ENCODE measurements at places on chromosomes 7 and 10.

DNA sequence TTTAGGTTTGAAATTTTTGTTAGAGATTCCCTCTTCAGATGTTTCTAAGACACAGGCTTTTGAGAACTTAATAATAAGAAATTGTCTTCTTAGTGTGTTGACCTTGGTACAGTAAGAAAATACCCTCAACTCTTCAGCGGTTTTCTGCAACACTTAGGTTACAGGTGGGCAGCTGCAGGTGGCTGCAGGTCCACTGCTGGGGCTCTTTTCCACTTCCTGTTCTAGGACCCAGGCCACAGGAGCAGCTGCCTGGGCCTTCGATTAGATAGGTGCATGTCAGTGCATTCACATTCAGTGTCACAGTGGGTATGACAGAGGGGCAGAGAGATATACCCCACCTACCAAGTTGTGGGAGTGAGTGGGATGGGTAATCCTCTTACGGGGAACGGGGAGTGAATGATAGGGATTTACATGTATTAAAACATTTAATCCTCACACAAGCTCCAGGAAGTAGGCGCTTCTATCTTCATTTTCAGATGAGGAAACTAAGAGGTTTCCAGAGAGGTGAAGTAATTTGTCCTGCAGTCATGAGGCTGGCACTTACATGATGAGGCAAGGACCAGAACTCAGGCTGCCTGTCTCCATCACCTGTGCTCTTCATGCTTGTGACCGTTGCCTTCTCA lies 20.2 kb upstream of the SUV39H2 start:
- no peak for DNase-seq

DNA sequence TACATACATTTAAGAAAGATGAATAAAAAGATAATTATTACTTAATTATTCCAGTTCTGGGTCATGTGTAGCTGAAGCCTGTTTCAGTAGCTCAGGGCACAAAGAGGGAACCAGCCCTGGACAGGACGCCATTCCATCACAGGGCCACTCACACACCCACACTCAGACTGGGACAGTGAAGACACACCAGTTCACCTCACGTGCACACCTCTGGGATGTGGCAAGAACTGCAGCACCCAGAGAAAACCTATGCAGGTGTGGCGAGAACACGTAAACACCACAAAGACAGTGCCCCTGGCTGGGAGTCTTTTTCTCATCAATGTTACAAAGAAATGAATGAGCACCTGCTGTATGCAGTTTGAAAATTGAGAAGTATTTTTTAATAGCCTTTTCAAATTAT lies 1.6 kb upstream of the IDI1 start:
- no peak for DNase-seq

GRCh38 chr7:151924508-151924907 lies 31.7 kb upstream of the GALNTL5 start:
- DNase-seq: no peak

DNA sequence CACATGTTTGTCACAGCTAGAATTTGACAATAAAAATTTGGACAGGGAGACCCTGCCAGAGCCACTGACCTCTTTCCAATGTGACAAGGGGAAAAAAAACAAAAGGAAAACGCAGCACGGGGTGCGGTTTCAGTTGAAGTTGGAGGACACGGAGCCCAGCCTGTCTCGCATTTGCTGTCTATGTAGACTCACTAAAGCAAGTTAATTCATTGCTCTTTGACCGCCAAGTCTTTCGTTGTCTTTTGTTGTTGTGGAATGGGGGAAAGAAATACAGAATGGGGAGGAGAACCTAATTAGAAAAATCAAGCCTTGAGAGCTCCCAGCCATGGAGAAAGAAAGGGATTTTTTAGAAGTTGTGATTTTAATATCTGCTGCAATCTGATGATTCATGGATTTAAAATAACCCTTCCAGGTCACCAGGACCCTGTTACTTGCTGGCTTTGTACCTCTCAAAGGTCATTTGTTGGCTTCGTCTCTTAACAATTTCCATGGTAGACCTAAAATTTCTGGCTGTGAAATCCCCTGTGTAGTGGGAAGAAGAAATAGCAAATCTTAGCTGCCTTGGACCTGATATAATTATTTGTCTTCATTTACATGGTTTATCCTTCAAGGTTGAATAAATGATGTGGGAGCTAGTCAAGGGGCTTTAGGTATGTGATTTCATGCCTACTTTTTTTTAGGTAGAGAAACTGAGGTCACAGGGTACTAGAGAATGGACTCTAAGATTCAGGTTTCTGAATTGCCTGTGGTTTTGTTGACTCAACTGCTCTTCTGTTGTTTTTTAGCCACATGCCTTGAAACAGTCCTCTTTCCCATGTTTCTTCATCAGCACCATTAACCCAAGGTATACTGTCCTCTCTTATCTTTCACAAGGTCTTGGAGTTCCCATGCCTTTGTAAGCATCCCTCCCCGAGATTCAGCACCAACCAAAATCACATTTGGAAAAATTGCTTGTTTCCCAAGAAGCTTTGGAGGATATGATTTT lies 78.7 kb downstream of the TCF7L2 start:
- DNase-seq: no peak

DNA sequence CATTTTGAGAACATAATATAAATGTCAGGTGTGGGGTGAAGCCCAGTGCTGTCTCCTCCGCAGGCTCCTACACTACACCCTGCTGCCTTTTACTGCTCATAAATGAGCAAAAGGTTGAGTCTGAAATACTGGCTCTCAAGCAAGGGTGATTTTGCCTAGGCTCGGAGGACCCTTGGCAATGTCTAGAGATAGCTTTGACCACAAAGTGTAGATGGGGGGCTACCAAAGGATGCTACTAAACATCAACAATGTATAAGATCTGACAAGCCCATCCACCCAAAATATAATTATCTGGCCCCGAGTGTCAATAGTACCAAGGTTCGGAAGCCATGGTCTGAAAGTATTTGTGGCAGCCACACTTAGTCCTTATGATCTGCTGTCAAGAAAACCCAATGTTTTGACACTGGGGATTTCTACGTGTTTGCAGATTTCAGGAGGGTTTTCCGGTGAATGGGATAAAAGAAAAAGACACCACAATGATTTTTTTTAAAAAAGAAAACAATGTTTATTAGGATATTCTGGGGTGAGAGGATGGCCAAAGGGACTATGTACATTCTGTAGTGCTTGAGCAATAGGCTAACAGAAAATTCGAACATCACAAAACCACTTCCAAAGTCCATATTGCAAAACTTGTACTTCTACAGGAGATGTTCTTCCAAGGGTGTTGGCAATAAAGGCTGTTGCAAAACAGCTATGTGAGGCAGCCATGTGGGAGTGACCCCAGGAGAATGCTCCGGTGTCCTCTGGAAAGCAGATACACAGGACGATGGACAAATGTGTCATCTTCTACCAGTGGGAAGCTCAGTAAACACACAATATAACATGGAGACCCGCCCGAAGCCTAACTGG lies 216.3 kb downstream of the GFRA1 start:
- no peak for DNase-seq

DNA sequence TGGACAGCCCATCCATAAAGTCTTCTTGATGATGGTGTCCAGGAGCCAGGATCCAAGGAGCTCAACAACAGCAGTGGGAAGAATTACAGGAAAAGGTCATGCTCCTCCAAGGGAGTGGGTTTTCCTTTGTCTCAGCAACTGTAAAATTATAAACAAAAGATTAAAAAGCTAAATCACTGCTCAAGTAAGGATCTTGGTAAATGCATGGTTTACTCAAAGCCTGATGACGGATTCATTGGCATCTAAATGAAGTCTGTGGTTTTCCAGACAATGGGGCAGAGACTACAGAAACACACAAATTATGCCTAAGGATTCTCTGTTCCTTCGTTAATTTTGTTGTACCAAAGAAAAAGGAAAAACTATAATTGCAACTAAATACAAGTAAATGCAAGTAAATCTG lies 36.4 kb upstream of the DLX6 start:
- DNase-seq: no peak

DNA sequence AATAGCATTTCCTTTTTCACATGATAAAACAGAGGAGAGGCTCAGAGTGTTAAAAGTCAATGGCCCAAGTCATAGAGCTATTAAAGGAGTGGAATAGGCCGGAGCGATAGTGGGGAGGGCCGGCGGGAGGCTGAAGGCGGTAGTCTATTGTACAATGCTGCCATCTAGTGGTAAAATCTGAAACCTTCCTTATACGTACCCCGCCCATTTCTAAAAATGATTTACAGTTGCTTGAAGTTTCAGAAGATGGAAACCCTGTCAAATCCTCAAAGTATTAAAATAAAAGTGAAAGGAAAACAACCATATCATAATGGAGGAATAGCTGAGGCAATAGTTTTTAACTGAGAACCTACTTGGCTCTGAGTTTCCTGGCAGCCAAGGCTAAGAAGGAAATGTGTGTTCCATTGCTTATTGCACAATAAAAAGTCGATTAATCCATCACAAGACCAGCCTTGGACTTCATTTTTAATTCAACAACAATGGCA lies 209.1 kb downstream of the CCSER2 start:
- DNase-seq: peak; percentile 20

DNA sequence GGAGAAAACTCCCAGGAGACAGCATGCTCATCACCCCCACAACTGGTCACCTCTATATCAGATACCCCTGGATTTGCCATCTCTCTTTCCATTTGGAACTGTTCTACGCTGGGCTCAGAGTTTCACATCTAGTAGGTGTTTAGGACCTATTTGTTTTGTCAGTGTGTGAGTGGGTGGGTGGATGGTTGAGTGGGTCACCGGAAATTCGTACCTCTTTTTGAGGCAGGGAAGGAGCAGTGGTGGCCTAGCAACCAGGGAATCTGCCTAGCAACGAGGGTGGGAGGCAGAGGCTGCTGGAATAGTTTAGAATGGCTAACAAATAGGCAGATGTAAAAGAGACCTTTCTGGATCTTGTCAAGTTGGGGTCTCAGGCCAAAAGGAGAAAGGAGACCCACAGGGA lies 23.2 kb upstream of the SLF2 start:
- no peak for DNase-seq

DNA sequence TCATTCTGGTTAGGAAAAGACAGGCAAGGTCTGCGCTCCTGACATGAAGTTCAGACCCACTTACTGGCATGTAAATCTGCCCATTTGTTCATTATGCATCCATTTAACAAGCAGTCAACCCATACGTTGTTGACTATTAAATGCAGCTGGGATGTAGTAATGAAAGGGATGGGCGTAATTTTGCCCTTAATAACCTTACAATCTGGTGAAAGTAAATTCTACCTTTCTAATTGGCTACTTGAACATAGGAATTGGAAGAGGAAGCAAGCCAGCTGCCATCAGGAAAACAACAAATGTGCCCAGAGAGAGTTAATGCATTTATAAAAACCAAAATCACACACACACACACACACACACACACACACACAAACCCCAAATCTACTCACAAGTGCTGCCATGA lies 170.2 kb upstream of the PITRM1 start:
- DNase-seq: no peak

DNA sequence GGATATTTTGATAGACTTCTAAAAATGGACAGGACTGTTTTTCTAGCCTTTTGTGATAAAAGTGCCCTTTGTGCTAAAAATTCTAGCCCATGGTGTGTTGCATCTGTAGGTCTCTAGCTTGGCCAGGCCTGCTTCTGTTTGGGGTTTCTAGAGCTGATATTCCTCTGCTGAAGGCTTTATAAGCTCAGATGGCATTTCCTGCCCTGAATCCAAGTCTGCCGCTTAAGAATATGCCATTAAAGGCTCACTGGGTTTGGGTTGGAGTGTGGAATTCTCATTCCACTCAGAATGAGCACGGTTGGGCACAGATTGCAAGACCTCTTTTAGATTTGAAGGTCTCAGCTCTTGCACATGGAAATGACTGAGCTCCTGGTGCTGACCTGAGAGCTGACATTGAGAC lies 49.4 kb upstream of the IGFBP3 start:
- no peak for DNase-seq

DNA sequence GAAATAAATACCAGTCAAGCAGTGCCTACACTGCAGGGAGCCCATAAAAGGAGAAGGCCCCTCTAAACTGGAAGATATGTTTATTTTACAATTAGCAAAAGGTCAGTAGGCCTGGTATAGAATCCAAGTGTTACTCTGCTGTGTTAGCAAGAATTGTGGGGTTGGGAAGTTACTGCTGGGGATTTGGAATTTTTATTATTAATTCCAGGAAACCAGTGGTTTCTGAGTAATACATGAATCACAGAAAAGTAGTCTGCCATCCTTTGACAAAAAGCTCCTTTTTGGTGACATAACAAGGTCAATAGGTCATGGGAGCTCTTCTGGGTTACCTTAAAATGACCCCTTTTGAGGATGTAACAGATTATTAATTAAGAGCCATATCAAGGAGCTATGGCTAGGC lies 67.4 kb downstream of the ZNF92 start:
- no peak for DNase-seq

DNA sequence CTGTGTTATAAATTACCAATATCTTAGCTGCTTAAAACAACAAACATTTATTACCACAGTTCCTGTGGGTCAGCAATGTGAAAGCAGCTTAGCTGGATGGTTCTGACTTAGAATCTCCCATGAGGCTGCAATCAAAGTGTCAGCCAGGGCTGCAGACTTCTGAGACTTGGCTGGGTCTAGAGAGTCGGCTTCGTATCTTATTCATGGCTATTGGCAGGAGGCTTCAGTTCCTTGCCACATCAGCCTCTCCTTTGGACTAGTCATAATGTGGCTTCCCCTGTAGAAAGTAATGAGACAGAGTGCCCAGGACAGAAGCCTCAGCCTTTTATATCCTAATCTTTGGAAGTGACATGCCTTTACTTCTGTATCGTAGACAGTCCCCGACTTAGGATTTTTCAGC lies 27.3 kb downstream of the RALA start:
- DNase-seq: peak; percentile 1

DNA sequence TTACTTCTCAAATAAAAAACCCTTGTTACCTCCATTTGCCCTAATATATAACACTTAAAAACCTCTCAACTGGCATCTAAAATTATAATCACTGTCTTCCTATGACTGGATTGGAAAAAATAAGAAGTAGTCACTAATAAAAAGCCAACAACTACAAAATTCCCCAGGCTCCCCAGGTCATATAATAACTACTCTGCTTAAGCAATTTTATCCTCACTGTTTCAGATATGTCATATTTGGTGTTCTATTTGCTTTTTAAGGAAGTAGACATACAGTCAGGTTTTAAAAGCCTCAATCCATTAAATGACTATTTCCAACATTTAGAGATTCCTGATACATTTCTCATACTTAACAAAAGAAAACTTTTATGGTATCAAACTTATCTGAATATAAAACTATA lies 2.4 kb downstream of the H2AZ2 start:
- no peak for DNase-seq

- no peak for DNase-seq
Measured at GRCh38 chr7:150994838-150995510, 4.2 kb downstream of the NOS3 start.

DNA sequence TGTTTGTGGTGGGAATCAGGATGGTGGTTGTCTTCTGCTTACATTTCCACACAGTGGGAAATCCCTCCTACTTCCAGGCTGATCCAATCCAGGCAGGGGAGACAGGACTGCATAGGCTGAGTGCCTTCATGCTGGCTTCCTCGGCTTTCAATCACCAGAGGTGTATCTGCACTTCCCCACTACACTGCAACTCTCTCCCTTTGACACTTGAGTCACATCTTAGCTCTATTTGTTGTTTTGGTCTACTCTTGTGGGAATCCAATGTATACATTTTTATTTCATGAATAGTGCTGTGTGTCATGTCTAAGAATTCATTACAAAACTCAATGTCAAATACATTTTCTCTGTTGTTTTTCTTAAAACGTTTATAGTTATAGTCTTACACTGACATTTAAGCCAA lies 735.6 kb downstream of the XPNPEP1 start:
- no peak for DNase-seq

GRCh38 chr7:157986051-157986450 lies 601.6 kb downstream of the PTPRN2 start:
- no peak for DNase-seq

Data from hippocampal formation (tissue), 2 donors.